Posterior cingulate gyrus (tissue), 11 donors: ENCODE measurements at places on chromosomes 6 and 20.
A peak's percentile ranks its signal among the peaks of the same experiment; 100 is the strongest.

- DNase-seq = no peak
These were observed 20.9 kb upstream of the POM121L2 start for GRCh38 chr6:27332692-27333641.

- no peak for DNase-seq
These were observed 61.5 kb downstream of the JPH2 start for GRCh38 chr20:44125332-44126127.

DNA sequence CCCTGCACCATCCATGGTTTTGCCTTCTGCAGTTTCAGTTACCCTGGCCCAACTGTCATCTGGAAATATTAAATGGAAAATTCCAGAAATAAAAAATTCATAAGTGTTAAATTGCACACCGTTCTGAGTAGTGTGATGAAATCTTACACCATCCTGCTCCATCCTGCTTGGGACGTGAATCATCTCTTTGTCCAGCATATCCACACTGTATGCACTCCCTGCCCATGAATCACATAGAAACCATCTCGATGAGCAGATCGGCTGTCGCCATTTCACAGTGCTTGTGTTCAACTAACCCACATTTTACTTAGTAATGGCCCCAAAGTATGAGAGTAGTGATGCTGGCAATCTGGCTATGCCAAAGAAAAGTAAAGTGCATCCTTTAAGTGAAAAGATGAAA lies 105.9 kb upstream of the ID4 start:
- DNase-seq = no peak

DNA sequence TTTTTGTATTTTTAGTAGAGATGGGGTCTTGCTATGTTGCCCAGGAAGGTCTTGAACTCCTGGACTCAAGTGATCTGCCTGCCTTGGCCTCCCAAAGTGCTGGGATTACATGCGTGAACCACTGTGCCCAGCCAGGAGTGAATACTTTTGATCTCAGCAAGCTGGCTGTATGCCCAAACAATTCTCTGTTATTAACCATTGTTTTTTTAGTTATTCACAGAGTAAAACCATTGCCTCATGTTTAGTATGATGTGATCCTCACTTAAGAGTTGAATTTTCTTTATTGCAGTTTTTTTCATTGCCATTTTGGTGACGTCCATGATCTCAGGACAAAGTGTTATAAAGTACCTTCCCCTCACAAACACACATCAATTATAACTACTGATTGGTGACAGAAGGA lies 14.8 kb downstream of the C6orf141 start:
- no peak for DNase-seq

DNA sequence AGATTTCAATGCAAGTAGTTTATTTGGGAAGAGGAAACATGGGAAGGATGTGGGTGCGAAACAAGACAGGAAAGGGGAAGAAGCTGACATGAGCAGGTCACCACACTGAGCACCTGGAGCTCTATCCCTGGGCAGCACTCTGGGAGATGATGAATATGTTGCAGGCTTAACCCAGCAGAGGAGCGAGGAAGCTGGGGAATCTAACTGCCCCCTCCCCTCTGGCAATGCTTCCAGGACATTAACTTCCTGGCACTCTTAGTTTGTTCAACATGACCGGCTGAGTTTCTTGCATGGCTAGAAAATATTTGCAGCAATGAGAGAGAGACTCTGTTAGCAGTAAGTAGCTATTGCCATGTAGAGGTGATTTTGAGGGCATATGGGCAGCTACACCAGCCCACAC lies 4.9 kb upstream of the ADA start:
- no peak for DNase-seq

DNA sequence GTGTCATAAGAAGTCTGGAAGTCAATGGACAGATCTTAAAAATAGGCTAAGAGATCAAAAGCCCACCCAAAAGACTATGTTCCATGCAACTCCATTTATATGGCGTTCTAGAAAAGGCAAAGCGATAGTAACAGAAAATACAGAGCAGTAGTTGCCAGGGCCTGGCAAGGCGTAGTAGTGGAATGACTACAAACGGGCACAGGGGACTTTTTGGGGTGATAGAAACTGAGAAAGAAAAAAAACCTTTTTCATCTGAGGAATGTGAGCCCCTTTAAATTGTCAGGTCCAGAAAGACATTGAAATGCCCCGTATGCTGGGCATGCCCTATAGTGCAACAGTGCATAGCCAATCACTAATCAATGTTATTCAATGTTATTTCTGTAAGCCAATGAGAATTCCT lies 47.2 kb upstream of the FAM50B start:
- DNase-seq = no peak

DNA sequence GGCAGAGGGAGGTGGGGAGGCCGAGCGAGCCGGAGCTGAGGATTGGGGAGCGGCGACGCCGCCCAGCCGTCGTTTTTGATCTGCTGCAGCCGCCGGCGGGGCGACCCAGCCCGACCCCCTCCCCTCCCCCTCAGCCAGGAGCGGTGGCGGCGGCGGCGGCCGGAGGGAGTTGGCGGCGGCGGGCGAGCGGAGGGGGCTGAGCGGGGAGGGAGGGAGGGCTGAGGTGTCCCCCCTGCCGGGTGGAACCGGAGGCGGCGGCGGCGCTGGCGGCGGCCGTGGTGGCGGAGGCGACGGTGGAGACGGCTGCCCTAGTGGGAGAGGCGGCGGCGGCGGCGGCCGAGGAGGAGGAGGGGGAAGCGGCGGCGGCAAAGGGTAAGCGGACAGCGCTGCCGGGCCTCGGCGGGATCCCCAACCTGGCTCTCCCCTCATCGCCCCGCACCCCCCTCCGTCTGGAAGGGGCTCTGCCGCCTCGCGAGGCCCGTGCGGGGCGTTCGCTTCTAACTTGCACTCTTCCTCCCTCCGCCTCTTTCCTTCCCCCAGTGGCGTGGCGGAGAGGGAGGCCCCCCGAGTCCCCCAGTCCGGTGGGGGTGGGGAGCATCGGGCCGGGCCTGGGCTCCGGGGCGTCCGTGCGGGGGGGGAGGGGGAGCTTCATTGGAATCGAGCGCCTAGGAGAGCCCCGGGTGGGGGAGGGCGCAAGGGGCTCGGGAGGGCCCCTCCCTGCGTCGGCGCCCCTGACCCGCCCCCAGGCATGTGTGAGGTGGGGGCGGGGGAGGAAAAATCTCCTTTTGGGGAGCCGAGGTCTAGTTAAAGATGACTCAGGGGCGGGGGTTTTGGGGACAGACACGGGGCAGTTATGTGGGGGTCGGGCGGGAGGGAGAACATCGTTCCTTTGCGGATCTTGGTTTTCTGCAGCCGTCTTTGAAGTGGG lies at the start of gene TAB2:
Gene TAB2 (plus strand): TSS at position 69 of the 928 bp plus-strand sequence. CDS start 52,286 bp downstream, outside the sequence.
- DNase-seq = peak; percentile 87

- DNase-seq = no peak
These were observed 124.8 kb downstream of the MAP3K7 start for GRCh38 chr6:90462102-90462501.

DNA sequence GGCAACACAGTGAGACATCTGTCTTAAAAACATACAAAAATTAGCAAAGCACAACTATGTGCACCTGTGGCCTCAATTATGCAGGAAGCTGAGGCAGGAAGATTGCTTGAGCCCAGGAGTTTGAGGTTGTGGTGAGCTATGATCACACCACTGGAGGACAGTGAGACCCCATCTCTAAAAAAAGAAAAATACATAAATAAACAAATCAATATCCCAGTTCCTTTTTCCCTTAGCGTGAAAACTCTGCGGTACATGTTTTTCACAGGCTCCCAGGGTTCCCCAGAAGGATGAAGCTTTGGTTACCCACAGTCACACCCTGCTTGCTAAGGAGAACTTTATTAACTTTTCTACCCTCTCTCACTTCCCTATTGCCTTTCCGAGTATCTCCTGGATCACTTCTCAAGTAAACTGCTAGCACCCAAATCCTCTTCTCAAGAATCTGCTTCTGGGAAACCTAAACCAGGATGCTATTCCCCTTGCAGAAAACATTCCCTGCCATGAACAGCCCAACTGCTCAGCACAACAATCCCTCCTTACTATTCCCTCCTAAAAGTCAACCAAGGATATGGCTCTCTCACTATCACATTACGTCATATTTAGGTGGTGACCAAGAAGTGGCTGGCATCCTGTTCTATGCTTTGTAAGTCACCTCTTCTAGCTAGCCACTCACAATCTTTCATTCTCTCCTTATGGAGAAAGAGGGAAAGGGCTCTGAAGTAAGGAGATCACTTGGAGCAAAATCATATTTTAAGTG lies 122.4 kb downstream of the IPCEF1 start:
- DNase-seq = no peak

GRCh38 chr20:59600472-59600871 lies 3.9 kb upstream of the PHACTR3 start:
- DNase-seq = no peak

DNA sequence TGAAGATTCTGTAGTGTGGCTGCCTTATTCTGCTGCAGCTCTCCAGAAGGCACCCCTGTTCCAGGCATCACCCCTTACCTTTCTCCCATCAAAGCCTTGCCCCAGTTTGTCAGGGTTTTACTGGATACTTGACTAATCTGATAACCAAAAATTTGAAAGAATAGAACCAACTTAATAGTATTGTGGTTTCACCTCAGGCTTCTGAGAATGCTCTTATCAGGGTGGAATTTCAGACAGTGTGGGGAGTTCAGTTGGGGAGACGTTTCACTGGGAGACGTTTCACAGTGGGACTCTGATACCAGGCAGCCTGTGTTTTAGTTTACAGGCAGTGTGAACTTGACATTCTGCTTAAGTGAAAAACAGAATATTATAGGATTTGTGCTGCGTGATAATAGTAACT lies 50.5 kb downstream of the SCAND1 start:
- no peak for DNase-seq

DNA sequence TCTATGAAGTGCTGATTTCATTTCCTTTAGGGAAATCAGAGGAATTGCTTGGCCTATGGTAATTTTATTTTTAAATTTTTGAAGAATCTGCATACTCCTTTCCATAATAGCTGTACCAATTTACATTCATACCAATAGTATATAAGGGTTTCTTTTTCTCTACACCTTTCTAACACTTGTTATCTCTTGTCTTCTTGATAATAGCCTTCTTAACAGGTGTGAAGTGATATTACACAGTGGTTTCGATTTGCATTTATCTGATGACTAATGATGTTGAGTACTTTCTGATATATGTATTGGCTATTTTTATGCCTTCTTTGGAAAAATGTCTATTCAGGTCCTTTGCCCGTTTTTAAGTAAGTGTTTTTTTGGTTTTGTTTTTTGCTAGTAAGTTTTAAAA lies 40.8 kb downstream of the SMAP1 start:
- DNase-seq = no peak

DNA sequence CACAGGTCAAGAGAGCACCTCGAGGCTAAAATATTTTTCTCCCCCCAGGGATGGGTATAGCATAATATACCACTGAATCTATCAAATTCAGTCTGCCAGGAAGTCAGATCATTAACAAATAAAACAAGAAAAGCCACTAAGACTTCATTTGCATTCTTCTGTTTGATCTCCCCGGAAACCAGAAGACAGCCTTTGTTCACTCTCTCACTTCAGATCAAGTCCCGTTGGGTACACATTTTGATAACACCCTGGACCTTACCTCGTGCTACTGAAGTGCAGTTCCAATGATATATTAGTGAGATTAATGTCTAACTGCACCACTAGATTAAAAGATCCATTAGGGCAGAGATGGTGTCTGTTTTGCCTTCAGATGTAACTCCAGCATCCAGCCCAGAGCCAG lies 157.7 kb upstream of the B3GAT2 start:
- DNase-seq = no peak

DNA sequence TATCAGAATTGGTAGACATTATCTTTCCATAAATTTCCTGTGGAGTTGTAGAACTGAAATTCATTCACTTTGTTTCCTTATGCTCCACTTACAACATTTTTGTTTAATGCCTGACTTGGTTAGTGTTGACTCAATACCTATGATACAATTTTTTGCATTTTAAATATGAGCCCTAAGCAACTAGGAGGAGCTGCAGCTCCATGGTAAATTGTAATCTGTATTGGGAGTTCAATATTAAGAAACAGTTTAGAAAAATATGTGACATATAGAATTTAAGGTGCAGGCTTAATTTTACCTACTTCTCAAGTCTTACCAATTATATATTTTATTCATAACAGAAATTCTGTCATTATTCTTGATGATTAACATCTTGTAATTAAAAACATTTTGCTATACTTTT lies 868.3 kb downstream of the EYS start:
- no peak for DNase-seq

GRCh38 chr6:96235927-96236326 lies 220.2 kb downstream of the FUT9 start:
- DNase-seq = no peak

DNA sequence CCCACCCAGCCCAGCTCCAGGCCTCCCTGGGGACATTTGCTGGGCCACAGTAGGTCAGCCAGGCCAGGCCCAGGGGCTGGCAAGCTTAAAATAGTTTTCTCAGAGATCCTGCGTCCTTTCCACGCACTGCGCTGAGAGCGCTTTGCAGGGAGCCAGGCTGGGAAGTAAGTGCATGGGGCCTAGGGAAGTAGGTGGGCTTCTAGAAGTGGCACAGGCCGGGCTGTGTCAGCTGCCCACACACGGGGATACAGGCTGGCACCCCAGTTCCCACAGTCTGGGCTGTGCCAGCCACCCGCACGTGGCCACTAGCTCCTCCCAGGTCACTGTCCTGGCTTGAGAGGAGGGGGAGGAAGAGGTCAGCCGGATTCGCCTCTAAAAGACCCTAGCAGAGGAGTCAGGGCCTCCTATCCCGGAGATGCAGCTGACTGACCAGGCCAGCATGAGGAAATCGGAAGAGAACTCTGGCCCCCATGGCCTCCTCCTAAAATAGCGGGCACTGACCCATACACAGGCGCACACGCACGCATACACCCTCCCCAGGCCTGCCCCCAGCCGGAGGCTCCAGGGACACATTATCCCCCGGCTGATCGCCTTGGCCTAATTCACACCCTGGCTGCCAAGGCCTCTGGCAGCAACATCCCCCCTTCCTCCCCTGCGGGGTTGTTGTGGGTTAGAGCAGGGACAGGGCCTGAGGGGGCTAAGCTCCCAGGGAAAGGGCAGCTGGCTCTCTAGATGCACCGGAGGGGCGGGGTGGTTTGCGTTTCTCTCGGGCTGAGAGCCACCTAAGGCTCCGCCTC lies 5.4 kb downstream of the SLCO4A1 start:
- DNase-seq = no peak

DNA sequence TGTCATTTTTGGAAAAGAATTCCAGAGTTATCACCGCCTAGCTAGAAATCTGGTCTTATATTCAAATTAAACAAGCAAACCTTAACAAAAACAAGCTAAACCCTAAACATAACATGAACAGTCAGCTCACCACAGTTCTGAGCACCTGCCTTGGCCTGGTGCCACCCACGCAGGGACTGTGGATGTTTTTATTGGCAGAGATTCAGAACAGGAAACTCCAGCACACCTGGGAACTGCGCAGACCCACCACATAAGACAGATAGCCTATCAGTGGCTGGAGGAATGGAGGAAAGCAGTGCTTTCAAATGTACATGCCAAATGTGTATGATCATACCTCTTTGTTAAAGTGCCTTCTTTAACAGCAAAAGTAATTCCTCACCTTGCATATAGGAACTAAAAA lies 8.9 kb downstream of the SLC16A10 start:
- DNase-seq = no peak

DNA sequence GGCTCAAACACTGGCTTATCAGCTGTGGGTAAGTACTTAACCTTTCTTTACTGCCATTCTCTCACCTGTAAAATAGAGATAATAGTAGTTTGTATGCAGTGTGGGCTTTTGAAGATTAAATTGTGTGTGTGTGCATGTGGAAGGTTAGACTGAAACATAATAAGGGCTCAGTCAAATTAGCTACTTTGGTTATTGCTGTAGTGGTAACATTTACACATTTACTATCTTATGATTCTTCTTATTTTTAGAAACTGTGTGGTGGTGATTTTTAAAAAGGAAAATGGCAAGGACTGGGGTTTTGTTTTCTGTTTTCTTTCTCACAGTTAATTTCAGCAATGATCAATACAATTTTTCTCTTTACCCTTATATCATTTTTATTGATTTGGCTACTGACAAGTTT lies 206.9 kb downstream of the NKAIN2 start:
- no peak for DNase-seq
